ENCODE measurements at places on chromosomes 11 and 22.

DNA sequence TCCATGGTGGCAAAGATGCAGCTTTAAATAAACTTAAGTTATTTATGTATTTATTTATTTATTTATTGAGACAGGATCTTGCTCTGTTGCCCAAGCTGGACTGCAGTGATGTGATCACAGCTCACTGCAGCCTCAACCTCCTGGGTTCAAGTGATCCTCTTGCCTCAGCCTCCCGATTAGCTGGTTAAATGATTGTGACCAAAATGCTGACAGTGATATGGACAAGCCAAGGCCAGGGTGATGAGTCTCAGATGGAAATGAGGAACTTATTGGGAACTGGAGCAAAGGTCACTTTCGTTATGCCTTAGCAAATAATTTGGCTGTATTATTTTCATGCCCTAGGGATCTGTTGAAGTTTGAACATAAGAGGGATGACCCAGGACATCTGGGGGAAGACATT is 9.3 kb upstream of the LRP5 start:
- no peak for DNase-seq

- DNase-seq: no peak
Observed at GRCh38 chr11:111798279-111798678, 32.1 kb upstream of the PPP2R1B start.

DNA sequence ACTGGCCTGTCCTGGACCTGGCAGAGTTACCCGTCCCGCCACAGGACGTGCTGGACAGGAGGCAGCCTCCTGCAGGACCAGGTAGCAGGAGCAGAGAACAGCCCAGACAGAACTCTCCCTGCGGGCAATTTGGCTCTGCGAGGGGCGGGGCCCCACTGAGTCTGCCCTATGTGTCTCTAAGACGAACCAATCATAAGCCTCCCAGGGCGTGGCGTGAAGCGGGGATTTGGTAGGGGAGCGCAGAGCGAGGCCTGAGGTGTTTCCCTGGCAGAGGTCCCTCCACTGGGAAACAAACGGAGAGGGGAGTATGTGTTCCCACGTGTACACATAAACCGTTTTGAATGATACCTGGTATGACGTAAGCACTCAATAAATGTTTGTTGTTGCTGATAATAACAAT is 7.4 kb downstream of the CD82 start:
- no peak for DNase-seq

DNA sequence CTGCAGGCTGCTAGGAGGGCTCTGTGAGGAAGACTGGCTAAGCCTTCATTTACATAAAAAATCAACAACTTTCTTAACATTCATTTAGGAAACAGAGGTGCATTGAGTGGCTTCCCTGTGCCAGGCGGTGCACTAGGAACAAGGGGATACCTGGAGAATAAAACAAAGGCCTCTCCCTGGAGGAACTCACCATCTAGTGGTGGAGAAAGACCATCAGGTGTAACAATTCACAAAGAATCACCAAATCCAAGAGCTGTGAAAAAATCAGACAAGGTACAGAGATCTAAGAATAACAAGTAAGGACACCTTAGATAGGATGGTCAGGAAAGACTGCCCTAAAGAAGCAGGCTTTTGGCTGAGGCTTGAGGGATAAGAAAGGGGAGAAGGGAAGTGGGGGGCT is 40.3 kb downstream of the CSNK2A3 start:
- no peak for DNase-seq

DNA sequence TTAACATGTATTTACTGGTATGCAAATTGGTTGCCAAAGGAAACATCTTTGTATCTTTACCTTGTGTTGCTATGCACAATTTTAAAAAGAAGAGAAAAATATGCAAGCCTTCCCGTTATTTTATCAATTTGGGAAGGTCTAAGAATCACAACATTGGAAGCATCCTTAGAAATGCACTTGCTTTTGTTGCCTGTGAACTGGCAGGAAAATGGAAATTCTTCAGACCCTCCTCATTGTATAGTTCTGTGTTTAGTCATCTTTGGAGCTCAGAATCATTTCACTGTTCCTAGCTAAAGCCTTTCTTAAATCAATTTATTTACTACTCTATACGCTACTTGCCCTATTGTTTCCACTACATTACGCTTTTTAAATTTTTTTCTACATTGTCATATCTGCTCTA is 574.5 kb downstream of the DLG2 start:
- DNase-seq: no peak

Measured in stimulated activated CD8-positive, alpha-beta memory T cell treated with anti-CD3 and anti-CD28 coated beads, Interleukin-7, amount 100 ng/mL, for 4 hours (primary cell).